Stimulated activated naive B cell treated with anti-CD40 and anti-IgM and Interleukin-4, amounts not matched to agents 10 μg/mL and 1 μg/mL and 100 μg/mL, for 72 hours (primary cell): ENCODE measurements at places on chromosomes 3 and 15.

- no peak for DNase-seq
These were observed 483.2 kb upstream of the TBL1XR1 start for GRCh38 chr3:177680472-177680821.

DNA sequence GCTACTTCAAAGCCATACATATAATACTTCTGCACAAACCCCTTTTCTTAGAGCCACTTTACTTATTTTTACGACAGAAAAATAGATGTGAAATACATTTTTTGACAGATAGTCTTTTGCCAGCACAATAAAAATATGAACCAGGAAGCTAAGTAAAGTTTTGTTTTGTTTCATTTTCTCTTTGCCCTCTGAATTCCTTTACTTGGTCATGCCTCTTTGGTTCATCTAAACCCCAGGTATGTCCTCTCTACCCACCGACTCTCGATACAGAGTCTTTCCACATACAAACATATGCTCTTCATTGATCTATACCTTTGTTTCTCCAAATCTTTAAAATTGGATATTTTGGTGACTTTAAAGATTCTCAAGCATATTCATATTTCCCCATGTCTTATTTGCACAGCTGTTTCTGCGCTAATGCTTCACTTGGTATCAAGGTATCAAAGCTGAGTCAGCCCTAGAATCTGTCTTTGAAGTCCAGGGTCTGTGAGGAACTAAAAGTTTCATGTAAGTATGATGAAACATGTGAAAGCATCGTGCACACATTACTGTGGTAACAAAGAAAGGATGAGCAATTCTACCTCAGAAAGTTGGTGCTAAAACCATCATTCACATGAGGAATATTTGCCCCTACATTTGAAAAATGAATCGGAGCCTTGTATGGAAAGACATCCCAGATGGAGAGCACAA, 845.4 kb downstream of the NAALADL2 start:
- DNase-seq = no peak

GRCh38 chr3:113285741-113286140, 74.4 kb downstream of the BOC start:
- DNase-seq = no peak

GRCh38 chr15:57045741-57046382, 127.4 kb downstream of the TCF12 start:
- no peak for DNase-seq

DNA sequence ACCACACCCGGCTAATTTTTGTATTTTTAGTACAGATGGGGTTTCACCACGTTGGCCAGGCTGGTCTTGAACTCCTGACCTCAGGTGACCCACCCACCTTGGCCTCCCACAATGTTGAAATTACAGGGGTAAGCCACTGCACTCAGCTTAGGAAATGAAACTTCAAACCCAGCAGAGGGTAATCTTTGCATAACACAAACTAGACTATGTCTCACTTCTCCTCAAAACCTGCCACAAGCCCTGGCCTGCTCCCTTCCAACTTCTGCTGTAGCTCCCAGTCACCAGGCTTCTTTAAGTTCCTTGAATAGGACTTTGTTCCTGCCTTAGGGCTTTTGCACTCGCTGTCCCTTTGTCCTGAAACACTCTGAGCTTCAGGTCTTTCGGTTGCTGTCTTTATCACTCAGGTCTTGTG, 39.2 kb upstream of the SEMA4B start:
- peak; percentile 17 for DNase-seq

DNA sequence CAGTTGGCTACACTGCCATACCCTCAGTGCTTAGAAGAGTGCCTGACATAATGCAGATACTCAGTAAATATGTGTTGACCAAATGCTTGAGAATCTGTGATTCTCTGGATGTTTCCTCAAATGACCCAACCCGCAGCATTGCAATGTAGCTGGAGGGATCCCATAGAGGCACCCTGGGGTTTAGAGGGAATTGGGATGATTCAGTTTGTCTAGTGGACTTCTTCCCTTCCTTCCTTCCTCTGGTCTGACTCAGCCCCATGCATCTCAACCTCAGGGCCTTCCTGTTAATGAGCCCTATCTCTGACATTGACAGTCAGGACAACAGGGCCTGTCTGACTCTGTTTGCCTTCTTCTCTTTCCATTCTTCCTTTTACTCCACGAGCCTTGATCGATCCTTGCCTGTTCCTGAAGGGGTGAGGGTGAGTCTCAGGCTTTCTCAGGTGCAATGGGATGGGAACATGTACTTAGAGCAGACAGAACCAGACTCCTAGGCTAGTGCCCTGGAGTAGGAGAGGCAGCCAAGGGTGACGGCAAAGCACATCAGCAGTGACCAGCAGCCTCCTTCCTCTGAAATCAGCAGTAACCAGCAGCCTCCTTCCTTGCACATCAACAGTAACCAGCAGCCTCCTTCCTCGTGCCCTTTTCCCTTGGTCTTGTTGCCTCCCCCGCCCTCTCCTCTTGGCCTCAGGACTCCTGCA, 78.2 kb downstream of the DGKG start:
- no peak for DNase-seq

DNA sequence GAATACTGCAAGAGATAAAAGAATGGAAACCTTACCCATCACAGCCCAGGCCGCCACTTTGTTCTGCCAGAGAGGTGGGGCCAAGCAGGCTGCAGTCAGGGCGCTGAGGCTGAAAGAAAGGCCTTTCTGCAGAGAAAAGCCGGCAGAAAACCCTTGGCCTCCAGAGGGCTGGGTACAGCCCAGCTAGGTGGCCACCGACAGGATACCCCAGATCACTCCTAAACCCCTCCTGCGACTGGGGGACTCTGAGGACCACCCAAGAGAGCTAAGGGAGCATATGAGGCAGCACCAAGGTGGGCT, 69.3 kb downstream of the SMAD6 start:
- DNase-seq = no peak

DNA sequence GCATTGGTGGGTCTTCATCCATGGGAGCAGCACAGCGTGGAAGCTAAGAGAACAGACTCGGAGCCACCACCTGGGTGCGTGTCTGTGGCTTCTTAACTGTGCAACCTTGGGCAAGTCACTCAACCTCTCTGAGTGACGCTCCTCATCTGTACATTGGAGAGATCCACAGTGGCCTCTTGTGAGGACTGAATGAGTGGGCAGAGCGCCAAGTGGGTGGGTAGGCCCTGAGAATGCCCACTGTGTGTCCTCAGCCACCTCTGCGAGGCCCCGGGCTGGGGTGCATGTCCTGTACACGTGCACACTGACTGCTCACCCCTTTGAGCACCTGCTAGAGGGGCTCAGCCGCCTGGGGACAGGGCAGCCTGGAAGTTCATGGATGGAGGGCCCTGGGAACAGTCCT, 99.6 kb upstream of the PRR23E start:
- no peak for DNase-seq

- no peak for DNase-seq
These were observed 634 bp downstream of the MINDY2 start for GRCh38 chr15:58771621-58772250.

- no peak for DNase-seq
These were observed 47.4 kb downstream of the TJP1 start for GRCh38 chr15:29774900-29775299.

DNA sequence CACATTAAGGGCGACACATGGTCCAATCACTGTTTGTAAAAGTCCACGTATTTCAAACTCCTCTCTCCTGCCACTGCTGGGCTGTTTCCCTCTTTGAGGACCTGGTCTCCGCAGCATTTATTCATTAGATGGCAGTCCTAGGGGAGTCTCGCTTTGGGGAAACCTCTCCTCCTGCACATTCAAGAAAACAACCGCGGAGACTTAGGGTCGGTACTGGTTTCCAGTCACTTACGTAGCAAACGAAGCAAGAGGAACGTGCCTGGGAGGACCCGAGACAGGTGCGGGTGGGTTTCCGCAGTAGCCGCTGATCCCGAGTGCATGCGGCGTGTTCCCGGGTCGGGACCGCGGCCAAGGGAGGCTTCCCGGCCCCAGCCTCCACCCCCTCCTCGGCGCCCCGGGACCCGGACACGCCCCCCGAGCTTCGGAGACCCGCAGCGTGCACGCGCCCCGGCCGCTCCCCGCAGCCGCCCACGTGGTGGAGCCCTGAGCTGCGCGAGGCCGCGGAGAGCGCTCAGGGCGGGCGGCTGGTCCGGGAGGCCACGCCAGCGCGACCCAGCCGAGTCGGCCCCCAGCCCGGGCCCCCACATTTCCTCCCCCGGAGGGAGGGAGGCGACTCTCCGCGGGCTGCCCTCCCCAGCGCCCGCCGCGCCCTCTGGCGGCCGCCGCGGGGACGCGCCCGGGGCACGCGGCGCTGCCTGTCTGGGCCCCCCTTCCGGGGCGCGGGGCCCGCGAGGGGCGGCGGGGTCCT, 1.1 kb upstream of the IGF1R start:
- DNase-seq = peak; percentile 54

DNA sequence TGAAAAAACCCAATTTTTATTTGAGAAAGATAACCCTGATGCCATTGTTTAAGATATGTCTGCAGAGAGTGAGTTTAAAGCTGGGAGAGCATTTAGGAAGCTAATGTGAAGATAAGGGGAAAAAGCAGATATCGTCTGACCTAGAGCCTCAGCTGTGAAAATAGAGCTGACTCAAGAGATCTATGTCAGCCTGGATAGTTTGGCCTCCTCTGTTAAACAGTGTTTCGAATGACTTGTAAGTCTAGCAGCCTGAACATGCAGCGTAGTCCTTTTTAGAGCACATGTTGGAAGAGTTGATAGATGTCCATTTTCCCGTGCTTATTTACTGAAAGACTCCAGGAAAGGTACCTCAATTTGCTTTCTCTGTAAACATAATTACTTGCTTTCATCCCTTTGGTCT, 48.1 kb downstream of the ALCAM start:
- DNase-seq = no peak
